Right atrium auricular region (tissue), 2 donors: ENCODE measurements at places on chromosomes 13 and 19.
A peak's percentile ranks its signal among the peaks of the same experiment; 100 is the strongest.

DNA sequence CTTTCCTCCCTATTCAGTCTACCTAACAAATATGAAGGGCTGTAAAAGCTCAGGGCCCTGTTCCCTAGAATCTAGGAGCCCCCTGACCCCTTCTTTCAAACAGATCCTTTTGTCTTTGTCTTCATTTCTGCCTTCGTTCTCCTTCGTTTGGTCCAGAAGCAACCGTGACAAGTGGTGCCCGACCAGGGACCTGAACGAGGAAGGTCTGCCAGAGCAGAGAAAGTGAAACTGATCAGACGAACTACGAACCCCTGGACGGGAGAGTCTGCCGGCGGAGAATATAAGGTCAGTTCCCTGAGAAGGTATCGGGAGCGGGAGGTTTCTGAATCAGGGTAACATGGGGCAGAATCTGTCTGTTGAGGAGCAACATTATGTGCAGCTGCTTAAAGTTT, 751 bp downstream of the ERVK3-1 start:
- no peak for DNase-seq

- no peak for DNase-seq
These were observed 51.9 kb upstream of the C1QTNF9 start for GRCh38 chr13:24257497-24257896.

GRCh38 chr13:35953537-35954206, 177.5 kb downstream of the DCLK1 start:
- DNase-seq, result peak; percentile 87

GRCh38 chr13:46994492-46994891, 97.6 kb upstream of the HTR2A start:
- DNase-seq, result no peak

DNA sequence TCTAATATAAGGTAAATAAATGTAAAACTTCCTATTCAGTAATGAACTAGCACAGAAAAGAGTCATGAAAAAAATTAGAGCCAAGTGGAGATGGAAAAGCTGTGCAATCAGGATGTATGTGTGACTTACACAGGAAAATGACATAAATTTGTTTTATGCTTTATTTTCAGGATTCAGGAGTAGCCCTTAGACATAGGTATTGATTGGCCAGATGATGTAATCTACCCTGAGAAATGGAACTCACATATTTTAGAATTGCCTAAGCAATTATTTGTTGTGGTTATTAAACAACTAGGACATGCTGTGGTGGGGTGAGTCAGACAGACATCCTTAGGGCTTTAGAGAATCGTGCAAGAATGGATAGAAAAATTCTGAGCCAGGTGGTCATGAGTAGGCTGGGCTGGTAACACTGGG, 110.6 kb downstream of the PCDH9 start:
- no peak for DNase-seq

DNA sequence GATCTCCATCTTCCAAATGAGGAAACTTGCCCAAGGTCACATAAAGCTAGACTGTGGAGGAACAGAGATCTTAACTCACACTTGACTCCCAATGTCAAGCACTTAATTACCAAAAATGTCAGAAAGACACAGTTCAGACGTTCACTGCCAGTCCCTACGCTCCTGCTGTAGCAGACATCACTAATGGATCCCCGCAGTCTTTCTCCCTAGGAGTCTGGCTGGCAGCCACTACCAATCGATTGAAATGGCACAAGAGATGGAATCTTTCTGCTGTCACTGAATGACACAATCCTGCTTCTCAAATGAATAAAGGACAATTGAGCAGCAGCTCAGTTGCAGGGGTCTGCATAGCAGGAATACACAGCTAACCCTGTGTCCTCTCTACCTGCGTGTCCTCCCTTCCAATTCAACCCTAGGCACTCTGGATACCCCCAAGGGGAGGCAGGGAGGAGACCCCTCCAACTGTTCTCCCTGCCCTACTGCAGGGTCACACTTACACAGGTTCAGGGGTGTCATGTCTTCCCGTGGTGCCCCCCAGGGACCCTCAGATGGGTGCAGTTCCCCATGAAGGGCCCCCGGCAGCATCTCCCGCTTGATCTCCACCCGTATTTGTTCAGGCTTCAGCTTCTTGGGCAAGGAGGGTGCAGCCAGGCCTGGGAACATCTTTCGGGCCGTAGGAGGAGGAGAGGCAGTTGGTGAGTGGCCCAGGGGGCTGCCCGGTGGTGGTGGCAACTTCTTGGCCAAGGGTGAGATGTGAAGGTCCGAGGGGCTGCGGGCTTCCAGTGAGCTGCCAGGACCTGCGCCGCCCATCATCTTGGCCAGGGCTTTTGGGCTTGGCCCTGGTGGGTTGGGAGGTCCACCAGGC, 7.9 kb upstream of the AKAP8L start:
- no peak for DNase-seq

DNA sequence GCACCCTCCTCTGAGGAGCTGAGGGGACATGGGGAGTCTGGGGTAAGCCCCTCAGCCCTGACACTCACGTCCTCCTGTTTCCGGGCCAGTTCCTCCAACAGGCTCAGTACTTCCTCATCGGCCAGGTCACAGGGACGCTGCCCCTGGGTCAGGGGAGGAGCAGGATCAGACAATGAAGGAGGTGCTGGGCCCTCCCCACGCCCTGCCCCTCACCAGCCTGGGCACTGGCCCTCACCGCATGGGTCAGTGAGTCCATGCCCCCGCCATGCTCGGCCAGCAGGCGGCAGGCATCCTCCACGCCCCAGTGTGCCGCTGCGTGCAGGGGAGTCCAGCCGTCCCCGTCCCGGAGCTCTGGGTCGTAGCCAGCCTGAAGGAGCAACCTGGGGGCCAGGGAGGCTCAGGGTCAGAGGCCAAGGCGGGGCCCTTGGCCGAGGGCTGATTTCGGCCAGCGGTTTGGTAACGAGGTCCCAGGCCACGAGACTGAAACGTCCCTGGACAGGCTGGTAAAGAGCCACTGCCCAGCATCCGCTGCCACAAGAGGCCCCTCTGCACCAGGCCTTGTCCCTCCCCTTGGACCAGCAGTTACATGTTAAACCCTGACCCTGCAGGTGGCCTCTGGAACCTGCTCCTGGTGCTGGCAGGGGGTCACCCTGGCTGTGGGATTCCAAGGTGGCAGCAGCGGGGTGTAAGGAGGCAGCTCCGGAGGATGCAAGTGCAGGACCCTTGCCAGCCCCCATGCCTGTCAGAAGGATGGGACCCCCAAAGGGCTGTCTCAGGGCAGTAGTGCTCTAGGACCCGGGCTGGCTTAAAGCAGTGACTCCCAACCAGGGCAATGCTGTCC, 18.5 kb downstream of the PPP1R12C start:
- DNase-seq, result no peak

- DNase-seq, result no peak
These were observed 91.8 kb downstream of the COL4A2 start for GRCh38 chr13:110398564-110399507.
